NCI-H1694 treated with DMSO at 0.1 percent for 48 hours (cell line): ENCODE measurements at places on chromosomes 2 and 18.

- DNase-seq, result no peak
Measured at GRCh38 chr2:207107131-207107530, 58.6 kb downstream of the KLF7 start.

GRCh38 chr2:70957798-70958197 is 20.6 kb upstream of the ANKRD53 start:
- no peak for DNase-seq

- no peak for DNase-seq
Measured at GRCh38 chr2:144156736-144157640, 362.9 kb downstream of the ZEB2 start.

DNA sequence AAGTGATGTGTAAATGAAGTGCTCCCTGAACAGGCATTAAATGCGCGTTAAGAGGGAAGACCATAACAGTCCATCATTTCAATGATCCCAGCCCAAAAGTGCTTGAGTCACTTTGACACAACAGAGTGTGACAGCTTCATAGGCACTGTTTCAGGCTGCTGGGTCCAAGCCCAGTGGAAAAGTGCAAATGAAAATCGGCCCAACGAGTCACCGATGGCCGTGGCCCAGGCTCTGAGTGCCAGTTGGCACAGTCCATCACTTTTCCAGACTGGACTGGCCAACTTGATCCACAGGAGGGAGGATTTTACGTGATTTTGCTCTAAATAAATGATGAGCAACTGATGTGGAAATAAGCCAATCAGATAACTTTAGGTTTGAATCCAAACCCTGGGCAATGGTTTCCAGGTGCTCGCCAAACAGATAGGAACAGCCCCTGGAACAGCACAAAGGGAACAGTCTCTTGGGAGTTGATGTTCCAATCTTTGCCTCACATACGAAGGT is 114.0 kb downstream of the SP3 start:
- DNase-seq, result no peak

GRCh38 chr18:68833756-68834155 is 35.9 kb downstream of the CCDC102B start:
- DNase-seq, result no peak

DNA sequence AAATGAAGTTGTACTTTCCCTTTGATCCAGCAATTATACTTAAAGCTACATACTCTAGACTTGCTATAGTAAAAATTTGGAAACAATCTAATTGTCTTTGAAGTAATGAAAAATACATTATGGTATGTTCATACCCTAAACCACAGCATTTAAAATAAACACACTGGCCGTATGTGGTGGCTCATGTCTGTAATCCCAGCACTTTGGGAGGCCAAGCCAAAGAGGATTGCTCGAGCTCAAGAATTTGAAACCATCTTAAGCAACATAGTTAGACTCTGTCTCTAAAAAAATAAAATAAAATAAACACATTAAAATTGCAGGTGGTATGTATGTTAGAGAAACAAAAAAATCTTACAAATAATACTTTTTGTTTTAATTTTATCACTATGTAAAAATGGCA is 208.1 kb upstream of the KLHL14 start:
- DNase-seq, result no peak

GRCh38 chr2:22110244-22110651 is 986.5 kb downstream of the TDRD15 start:
- peak; percentile 77 for DNase-seq

DNA sequence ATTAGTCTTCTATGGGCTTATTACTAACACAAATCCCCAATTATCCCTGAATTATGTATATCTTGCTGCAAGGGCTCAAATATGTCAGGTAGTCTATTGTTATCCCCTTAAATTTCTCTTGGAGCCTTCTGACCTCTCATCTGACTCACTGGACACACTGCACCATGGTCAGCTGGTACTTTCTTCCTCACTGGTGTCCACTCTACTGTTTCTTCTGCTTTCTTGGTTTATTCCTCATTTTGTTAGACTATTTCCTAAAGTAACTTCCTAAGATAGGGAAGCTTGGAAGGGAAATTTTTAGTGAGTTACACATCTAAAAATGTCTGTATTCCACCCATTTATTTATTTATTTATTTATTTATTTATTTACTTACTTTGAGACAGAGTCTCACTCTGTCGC is 26.5 kb downstream of the WDR35 start:
- no peak for DNase-seq

DNA sequence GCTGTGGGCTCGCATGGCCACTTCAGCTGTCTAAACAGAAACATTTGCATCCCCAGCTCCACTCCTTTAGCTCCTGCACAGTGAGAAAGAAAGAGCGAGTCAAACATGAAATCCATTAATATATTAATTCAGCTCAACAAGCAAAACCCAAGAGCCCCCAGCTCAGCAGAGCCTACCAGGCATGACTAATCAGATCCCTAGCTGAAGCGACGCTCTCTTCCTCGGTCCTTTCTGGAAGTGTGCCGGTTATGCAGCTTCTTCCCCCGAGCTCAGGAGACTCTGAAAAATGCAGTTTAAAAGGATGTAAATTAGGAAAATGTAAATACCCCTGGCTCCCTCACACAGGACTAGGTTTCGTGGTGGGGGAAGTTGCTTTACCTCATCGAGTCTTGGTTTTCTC is 221.5 kb downstream of the ANKRD30B start:
- no peak for DNase-seq

GRCh38 chr2:171411791-171412483 is 21.9 kb downstream of the METTL8 start:
- DNase-seq, result no peak

DNA sequence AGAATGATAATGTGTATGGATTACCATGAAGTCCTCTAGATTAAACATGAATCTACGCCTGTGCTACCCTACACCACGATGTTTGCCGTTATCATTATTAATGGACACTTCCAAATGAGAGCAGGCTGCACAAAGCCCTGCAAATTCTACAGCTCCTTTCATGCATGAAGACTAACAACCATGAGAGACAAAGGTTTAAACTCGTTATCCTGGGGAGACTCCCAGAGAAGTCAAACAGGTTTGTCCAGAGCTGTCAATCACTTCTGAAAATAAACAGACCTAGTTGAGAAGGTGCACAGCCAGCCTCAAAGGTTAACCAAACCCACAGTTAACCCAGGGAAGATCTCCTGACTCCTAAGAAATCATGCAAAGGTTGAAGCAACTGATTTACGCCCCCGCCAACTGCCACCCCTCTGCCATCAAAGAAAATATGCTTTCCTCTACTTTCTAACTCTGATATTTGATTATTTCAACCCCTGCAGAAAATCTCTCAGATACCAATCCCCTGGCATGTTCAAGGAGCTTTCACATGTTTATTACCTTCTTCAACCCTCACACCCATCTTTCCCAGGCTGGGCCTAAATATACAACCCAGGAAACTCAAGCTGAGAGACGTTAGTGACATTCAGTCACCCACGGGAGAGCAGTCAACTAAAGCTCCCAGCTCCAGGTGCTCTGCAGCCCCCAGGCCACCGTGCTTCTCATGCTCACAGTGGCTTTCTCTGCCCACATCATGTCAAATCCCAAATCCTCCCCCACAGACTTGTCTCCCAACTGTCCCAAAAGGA is 35.9 kb downstream of the MYO5B start:
- no peak for DNase-seq

DNA sequence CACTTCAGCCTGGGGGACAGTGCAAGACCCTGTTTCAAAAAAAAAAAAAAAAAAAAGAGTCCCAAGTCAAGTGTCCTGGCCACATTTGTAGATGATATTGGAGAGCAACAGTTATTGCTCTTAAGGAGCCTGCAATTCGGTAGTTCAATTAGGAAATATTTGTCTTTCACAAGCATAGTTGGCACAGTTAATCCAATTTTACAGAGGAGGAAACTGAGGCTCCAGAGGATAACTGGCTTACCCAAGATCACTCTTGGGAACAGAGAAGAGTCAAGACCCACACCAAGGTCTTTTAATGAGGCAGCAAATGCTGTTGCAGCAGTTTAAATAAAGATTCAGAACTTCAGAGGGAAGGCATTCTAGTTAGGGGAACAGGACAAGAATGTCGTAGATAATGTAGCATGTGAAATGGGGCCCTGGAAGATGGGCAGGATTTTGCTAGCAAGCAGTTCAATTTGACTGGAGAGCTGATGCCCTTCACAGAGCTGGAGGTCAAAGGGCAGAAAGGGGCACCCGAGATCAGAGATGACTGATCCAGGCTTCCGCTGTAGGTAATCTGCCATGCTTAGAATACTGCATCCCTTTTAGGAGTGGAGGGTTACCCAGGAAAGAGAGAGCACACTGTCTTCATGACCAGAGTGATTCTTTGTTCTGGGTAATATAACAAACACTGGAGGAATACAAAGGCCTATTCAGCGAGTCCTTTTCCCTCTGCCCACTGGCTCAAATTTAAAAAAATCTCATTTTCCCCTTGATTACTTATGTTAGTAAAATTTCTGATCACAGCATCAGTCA is 3.0 kb downstream of the NPC1 start:
- no peak for DNase-seq

DNA sequence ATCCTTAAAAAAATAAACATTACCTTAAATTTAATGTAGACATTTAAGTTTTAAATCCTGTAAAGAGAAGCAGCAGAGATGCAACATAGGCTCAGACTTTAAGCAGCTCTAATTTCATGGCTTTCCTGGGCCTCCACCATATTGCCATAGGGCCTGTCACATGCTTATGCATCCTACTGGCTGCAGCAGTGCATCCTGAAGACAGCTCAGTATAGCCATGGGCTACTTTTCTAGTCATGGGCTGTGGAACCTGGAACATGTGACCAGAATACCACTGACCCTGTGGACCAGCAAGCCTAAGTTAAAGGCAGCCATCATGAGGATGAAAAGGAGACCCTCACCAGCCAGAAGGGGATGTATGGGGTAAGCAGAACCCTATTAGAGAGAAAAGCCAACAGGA is 10.7 kb downstream of the RMP24 start:
- DNase-seq, result no peak

GRCh38 chr2:188984065-188984491 is 9.9 kb downstream of the COL3A1 start:
- DNase-seq, result no peak

DNA sequence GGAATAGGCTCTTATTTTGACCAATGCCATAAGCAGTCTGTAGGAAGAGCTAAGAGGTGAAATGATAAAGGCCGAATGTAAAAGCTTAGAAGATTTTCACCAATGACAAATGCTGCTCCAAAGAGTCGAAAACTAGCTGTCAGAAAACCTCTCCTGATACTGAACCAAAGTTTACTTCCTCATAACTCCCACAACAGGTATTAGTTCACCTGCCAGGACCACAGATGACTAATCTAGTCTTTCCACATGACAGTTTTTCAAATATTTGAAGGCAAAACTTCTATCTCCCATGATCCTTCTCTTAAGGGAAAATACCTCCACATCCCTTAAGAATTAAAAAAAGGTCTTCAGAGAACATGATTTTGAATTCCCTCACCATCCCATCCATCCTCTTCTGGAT is 473.2 kb upstream of the SPHKAP start:
- no peak for DNase-seq

DNA sequence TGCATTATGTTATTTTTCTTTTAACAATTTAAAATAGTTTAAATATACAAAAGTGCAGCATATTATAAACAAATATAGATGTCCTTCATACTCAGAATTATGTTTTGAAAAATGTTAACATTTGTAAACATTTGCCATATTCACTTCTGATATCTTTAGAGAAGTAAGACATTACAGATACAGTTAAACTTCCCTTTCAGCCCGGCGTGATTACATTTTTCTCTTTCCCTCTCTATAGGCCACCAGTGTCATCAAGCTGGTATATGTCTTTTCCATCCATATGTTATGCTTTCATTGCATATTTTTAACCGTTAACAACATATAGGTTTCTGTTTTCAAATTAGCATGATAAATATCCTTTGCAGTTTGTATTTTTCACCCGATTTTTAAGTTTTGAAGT is 27.1 kb downstream of the TTC39C start:
- no peak for DNase-seq

- DNase-seq, result no peak
Measured at GRCh38 chr2:187655001-187655400, 100.8 kb upstream of the TFPI start.

DNA sequence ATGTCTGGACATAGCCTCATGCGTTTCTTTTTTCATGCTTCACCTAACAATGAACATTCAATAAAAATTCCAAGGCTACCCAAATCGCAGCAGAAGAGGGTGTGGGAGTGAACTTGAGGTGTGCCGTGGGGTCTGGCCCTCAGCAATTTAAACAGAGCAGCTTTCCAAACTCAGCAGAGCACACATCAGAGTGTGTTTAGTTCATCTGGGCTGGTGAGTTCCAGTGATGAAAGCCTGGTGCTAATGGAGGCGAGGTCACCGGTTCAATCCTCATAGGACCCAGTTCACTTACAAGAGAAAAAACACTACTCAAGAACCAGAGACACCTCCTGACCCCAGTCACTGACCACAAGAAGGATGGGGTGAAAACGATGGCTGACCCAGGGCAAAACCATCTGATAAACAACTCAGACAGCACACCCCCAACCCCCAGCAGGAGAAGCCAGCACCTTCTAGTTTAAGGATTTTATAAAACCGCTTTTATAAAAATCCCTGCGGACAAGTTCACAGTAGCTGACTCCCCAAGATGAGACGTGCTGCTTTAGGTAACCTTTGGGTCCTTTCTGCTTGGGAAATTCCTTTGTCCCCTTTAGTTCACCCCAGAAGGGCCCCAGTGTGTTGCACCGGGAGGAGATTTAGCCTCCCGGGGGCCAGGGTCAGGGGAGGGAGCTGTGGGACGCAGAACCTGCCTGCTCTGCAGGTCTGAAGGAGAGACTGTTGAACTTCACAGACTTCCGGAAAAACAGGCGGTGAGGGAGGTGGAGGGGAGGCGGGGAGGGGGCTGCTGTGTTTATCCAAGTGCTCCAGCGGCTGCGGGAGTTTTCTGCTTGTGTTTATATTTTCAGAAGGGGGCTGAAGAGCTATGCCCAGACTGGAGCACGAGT is 152.7 kb upstream of the SOX11 start:
- no peak for DNase-seq

GRCh38 chr2:45009928-45010701 is 863 bp upstream of the SIX2 start:
- no peak for DNase-seq

- DNase-seq, result no peak
Measured at GRCh38 chr2:103327966-103328365, 566.1 kb downstream of the TMEM182 start.

DNA sequence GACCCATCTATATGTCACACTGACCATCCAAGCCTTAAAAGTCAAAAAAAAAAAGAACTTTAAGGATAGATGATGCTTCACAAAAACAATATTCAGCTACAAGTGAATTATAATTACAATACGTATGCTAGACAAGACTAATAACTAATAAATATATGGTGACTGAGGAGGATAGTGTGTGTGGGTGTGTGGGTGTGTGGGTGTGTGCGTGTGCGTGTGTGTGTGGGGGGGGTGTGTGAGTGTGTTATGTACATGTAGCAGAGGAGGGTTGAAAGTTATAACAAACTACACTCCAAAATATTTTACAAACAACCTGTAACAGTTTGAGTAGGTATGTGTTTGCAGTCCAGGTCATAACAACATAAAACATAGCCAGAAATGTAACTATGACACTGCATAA is 159.2 kb upstream of the RBBP8 start:
- no peak for DNase-seq

- DNase-seq, result no peak
Measured at GRCh38 chr2:54074606-54075341, 40.6 kb upstream of the ACYP2 start.
